Esophagus muscularis mucosa (tissue), 4 donors: ENCODE measurements at places on chromosomes 12 and 14. TPM values are rescaled to one million over a fixed set of nuclear protein-coding genes. Genes with fewer than 3 reads are reported as not detected.

DNA sequence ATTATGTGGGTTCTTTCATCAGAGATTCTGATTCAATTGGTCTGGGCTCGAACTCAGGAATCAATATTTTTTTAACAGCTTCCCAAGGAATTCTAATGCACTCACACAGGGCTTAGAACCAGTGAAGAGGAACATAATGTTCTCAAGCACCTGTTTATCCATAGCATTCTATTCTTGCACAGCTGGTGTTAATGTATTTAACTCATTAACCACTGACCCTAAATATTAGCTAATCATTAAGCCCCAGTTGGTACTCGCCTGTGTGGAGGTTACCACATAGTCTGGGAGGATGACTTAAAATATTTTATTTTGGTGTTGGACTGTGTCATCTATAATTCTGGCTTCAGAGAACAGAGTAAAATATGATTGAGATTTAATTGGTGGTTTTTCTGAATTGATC is 45.3 kb downstream of the LRP6 start:
- peaks cover 44% of the 10 kb centered on the region for H3K4me1 ChIP-seq
- no peak for DNase-seq
- no peak overlapping the region for H3K27ac ChIP-seq
- H3K27me3 ChIP-seq = no peaks in the 10 kb centered on the region

DNA sequence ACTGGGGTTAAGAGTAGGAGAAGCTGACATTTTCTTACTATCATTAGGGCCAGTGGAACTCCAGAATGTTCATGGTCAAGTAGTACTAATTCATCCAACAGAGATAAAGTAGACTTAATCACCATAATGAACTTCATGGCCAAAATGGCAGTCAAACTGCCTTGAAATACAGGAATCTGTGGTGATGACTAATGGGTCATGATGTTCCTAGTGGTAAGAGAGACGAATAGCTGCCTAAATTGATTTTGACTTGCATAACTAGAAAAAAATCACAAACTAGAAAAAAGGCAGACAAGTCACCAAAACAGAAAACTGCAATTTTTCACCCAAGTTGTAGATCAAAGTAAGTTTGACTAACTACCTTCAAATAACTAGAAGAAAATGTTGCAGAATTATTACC is 138.5 kb downstream of the MGAT4C start:
- H3K4me3 ChIP-seq = no peak overlapping the region
- no peak for DNase-seq
- H3K4me1 ChIP-seq = no peaks in the 10 kb centered on the region
- H3K27me3 ChIP-seq = no peaks in the 10 kb centered on the region

Gene PROX2
- total RNA-seq = not detected

GRCh38 chr12:88889326-88890110 is 309.2 kb upstream of the KITLG start:
- no peaks in the 10 kb centered on the region for H3K27me3 ChIP-seq
- H3K4me3 ChIP-seq = no peak overlapping the region
- no peaks in the 10 kb centered on the region for H3K4me1 ChIP-seq
- H3K36me3 ChIP-seq = no peaks in the 10 kb centered on the region

Gene LRP1-AS
- not detected for total RNA-seq

DNA sequence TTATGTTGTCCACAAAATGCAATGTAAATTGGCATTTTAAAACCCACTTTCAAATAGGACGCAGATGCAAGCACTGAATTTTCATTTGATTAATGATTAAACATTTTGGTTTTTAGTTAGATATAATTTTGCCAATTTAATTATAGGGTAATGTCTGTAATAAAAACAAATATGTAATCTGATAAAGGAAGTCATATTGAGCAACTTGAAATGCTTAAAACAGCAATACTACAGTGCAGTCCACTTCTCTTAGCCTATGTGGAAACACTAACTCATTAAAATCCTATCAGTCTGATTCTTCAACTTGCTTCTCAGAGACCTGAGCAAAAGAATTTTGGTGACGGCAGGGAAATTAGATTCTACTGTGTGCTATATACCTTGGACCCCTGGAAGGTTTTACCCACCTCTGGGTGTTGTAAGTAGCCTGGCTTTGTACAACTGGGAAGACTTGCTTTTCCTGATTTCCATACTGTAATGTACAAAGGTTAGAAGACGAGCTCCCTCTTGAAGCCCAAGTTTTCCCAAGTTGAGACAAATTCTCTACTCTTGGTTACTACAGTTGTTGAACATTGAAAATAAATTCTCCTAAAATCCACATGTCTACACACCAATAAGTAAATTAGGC is 4.1 kb downstream of the TRHDE start:
- no peaks in the 10 kb centered on the region for H3K36me3 ChIP-seq
- no peak overlapping the region for H3K27ac ChIP-seq
- peaks cover 27% of the 10 kb centered on the region for H3K4me1 ChIP-seq
- H3K27me3 ChIP-seq = peaks cover 27% of the 10 kb centered on the region
- no peak overlapping the region for H3K4me3 ChIP-seq
- no peak for DNase-seq

Gene GRIP1
- 13.9 TPM for total RNA-seq

DNA sequence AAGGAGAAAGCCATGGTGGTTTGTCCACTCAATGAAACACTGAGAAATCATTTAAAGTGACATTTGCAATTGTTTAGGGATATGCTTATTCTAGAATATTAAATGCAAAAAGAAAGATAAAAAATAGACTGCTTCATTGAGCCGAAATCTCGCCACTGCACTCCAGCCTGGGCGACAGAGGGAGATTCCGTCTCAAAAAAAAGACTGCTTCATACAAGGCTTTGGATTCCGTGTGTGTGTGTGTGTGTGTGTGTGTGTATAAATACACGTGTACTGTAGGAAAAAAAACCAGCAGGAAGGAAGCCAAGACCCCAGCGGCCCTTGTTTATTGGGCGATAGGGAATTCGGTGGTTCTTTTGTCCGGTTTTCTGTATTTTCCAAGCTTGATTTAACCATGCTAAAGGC is 3.2 kb upstream of the ZNF839 start:
- H3K36me3 ChIP-seq = no peaks in the 10 kb centered on the region
- peak overlapping the region; percentile 98 for H3K27ac ChIP-seq
- H3K4me1 ChIP-seq = peaks cover 67% of the 10 kb centered on the region
- peak overlapping the region; percentile 58 for H3K4me3 ChIP-seq
- no peak for DNase-seq

Gene AMN
- total RNA-seq = not detected

GRCh38 chr12:93007544-93007943 is 78.4 kb upstream of the EEA1 start:
- H3K27me3 ChIP-seq = no peaks in the 10 kb centered on the region
- no peak for DNase-seq
- H3K4me3 ChIP-seq = no peak overlapping the region

DNA sequence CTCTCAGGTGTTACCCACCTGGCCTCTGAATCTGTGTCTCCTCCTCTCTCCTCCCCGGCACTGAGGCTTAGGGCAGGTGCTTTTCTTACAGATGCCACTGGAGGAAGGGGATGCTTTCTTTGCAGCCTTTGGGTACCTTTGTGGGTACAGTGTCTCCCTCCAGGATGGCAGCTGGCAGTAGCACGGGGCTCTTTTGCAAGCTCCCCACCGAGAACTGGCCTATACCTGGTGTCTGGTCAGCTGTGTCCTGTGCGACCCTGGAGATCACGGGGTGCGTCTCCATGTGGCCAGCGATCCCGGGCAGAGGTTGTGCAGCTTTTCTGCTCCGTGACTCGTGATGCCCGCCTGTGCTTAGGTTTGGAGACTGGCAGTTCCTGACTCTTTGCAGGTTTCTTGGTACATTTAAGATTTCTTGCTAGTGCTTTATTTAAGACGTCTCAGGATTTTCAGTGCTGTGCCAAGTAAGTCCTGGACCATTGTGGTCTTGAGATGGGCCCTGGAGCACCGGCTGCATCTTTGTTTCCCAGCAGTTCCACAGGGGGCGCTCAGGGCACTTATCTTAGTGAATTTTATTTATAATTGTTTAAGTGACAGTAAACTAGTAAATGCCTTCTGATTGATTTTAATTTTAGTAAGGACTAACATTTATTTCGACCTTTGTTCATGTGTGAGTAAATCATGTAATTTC is 68.9 kb downstream of the DDX51 start:
- no peak overlapping the region for H3K4me3 ChIP-seq
- H3K27me3 ChIP-seq = no peaks in the 10 kb centered on the region

GRCh38 chr12:67377021-67377420 is 107.9 kb downstream of the CAND1 start:
- H3K36me3 ChIP-seq = no peaks in the 10 kb centered on the region
- no peaks in the 10 kb centered on the region for H3K27me3 ChIP-seq
- H3K4me3 ChIP-seq = no peak overlapping the region

- H3K4me1 ChIP-seq = no peaks in the 10 kb centered on the region
- H3K27ac ChIP-seq = no peak overlapping the region
- no peak overlapping the region for H3K4me3 ChIP-seq
- H3K27me3 ChIP-seq = no peaks in the 10 kb centered on the region
- no peak for DNase-seq
Measured at GRCh38 chr14:31835049-31835448, 242.1 kb upstream of the ARHGAP5 start.

Gene GALNT9
- total RNA-seq = 0.42 TPM

DNA sequence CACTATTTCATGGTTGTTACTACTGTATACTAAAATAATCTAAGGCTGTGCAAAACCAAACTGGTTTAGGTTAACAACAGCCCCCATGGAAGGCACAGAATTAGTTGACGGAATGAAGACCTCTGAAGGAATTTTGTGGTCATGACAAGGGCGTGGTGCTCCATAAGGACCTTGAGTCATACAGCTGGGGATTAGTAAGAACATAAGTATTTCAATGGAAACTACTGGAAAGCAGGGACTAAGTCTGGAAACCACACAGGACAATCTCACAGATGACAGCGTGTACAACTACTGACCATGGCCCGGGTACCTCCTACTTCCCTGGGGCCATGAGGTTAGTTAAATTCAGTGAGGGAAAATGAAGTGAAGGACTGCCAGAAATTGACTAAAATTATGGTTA is 98.5 kb upstream of the PLEKHA5 start:
- H3K36me3 ChIP-seq = no peaks in the 10 kb centered on the region
- peaks cover 44% of the 10 kb centered on the region for H3K4me1 ChIP-seq
- no peaks in the 10 kb centered on the region for H3K27me3 ChIP-seq
- no peak for DNase-seq

Gene ST8SIA1
- 11.4 TPM for total RNA-seq

Gene C12orf43
- 14.5 TPM for total RNA-seq

DNA sequence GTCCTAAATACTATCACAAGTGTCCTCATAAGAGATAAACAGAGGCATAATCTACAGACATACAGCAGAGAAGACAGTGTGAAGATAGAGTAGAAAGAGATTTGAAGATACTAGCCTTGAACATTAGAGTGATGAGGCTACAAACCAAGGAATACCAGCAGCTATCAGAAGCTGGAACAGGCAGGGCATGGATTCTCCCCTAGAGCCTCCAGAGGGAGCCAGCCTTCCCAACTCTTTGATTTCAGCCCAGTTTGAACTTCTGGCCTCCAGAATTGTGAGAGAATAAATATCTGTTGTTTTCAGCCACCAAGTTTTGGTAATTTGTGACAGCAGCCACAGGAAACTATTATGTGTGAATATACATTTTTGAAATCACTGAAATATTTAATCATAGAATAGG is 47.2 kb downstream of the CCDC91 start:
- DNase-seq = no peak
- H3K4me3 ChIP-seq = no peak overlapping the region
- no peak overlapping the region for H3K27ac ChIP-seq
- no peaks in the 10 kb centered on the region for H3K4me1 ChIP-seq
- H3K36me3 ChIP-seq = no peaks in the 10 kb centered on the region
- H3K27me3 ChIP-seq = no peaks in the 10 kb centered on the region

- H3K4me1 ChIP-seq = no peaks in the 10 kb centered on the region
- H3K36me3 ChIP-seq = peaks cover 41% of the 10 kb centered on the region
- H3K27ac ChIP-seq = no peak overlapping the region
Measured at GRCh38 chr12:2933586-2933985, 25.6 kb upstream of the TEAD4 start.

DNA sequence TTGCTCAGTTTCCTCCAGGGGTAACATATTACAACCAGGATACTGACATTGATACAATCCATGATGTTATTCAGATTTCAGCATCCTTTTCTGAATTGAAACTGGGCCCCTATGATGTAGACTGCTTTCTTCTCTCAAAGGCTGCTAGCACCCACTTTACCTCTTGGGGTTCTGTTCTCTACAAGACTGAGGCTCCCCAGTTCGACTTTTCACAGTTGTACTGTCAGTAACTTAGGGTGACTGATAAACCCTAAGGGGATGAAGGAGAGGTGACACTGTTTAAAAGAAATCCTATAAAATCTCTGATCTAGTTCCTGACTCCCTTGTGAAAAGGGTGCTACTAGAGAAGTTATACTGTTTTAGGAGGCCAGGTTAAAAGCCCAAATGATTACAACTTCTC is 818 bp downstream of the VPS33A start:
- H3K4me1 ChIP-seq = peaks cover 17% of the 10 kb centered on the region
- H3K36me3 ChIP-seq = peaks cover 44% of the 10 kb centered on the region
- DNase-seq = no peak
- peak overlapping the region; percentile 89 for H3K4me3 ChIP-seq
- H3K27ac ChIP-seq = peak overlapping the region; percentile 87

Gene KRT75
- total RNA-seq = not detected

Gene STK38L
- 80.4 TPM for total RNA-seq

DNA sequence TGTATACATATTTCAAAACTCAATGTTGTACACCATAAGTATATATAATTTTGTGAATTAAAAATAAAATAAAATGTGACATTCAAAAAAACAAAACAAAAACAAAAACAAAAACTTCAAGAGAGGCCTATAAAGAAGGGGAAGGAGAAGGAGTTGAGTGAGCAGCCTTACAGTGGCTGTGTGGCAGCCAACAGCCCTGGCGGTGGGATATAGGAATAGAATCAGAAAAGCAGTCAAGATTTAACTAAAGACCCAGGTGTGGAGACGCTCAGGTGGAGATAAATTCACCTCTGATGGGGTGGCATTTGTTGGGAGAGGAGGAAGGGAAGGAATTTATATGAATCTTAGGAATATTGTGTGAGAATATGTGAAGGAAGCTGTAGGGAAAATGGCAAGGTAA is 41.8 kb upstream of the E2F7 start:
- no peaks in the 10 kb centered on the region for H3K36me3 ChIP-seq
- no peaks in the 10 kb centered on the region for H3K27me3 ChIP-seq
- H3K27ac ChIP-seq = no peak overlapping the region
- H3K4me1 ChIP-seq = no peaks in the 10 kb centered on the region

DNA sequence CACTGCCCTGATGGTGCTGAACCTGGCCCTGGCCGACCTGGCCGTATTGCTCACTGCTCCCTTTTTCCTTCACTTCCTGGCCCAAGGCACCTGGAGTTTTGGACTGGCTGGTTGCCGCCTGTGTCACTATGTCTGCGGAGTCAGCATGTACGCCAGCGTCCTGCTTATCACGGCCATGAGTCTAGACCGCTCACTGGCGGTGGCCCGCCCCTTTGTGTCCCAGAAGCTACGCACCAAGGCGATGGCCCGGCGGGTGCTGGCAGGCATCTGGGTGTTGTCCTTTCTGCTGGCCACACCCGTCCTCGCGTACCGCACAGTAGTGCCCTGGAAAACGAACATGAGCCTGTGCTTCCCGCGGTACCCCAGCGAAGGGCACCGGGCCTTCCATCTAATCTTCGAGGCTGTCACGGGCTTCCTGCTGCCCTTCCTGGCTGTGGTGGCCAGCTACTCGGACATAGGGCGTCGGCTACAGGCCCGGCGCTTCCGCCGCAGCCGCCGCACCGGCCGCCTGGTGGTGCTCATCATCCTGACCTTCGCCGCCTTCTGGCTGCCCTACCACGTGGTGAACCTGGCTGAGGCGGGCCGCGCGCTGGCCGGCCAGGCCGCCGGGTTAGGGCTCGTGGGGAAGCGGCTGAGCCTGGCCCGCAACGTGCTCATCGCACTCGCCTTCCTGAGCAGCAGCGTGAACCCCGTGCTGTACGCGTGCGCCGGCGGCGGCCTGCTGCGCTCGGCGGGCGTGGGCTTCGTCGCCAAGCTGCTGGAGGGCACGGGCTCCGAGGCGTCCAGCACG is 4.7 kb downstream of the LTB4R start:
- H3K4me1 ChIP-seq = peaks cover 39% of the 10 kb centered on the region
- peak overlapping the region; percentile 55 for H3K27ac ChIP-seq

Gene SIX1
- 0.42 TPM for total RNA-seq
